NCI-H774 (cell line): ENCODE measurements at places on chromosomes 3 and 15.

DNA sequence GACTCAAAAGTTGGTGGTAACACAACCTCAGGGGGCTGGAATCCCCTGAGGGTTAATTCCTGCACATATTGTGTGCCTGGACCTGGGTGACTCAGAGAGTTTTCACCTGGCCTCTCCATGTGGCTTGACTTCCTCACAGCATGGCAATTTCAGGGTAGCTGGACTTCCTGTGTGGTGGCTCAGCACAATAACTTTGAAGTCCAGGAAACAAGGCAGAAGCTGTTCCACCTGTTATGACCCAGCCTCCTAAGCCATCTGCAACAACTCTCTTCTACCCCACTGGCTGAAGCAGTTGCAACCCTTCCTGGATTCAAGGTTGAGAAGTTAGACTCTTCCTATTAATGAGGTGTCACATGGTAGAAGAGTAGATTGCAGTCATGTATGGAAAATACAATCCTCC is 58.4 kb downstream of the EDEM1 start:
- no peak for DNase-seq

DNA sequence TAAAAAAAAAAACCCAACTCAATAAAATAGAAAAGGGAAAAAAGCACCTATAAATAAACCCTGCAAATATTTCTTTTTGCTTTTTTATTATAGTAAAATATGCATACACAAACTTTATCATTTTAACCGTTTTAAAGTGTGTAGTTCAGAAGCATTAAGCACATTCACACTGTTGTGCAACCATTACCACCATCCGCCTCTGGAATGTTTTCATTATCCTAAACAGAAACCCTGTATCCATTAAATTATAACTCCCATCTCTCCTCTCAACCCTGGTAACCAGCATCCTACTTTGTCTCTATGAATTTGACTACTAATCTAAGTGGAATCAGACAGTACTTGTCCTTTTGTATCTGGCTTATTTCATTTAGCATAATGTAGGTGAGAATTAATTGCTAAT is 15.0 kb downstream of the CDCP1 start:
- DNase-seq, result no peak

- DNase-seq, result no peak
Measured at GRCh38 chr3:22795917-22796316, 407.2 kb upstream of the UBE2E2 start.

DNA sequence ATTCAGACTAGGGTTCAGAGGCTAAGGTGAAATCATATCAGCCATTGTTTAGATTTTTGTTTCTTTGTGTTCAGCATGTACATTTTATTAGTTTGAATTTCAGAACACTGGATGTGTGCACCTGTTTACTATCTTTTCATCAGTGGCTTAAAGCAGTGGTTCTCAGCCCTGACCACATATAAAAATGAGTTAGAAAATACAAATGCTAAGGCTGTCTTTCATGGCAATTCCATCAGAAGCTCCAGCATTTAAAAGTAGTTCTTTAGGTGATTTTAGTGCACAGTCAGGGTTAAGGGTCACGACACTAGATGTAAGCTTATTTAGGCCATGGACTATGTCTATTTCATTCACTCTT is 213.5 kb downstream of the NECTIN3 start:
- no peak for DNase-seq

DNA sequence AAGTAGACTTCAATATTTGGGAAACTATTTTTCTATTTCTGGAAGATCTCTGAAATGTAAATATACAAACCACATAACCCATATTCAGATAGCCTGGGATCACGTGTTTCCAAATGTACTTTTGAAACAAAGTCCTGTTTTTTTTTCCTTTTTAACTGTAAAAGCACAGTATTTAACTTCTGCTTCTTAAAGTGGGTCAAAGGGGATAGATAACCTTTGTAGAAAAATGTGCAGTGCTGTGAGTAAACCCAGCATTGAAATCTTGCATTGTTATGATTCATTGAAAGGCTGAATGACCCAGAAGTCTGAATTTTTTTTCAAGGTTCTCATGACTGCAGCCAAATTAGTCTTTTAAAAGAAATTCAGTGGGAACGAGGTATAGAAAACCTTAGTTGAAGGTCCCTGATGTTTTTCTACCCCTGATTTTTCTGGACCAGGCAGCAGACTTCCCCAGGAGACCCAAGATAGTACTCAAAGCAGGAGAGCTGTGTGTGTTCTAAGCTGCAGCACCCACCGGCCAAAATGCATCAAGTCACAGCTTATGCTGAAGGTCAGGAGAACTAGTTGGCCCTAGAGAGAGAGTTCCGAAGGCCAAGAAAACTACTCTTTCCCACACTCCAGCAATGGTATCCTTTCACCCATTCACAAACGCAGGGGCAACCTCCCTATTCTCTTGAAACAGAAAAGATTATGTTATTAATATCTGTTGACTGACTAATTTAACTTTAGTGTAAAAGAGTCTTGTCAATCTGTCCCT is 43.6 kb upstream of the APH1B start:
- DNase-seq, result no peak

DNA sequence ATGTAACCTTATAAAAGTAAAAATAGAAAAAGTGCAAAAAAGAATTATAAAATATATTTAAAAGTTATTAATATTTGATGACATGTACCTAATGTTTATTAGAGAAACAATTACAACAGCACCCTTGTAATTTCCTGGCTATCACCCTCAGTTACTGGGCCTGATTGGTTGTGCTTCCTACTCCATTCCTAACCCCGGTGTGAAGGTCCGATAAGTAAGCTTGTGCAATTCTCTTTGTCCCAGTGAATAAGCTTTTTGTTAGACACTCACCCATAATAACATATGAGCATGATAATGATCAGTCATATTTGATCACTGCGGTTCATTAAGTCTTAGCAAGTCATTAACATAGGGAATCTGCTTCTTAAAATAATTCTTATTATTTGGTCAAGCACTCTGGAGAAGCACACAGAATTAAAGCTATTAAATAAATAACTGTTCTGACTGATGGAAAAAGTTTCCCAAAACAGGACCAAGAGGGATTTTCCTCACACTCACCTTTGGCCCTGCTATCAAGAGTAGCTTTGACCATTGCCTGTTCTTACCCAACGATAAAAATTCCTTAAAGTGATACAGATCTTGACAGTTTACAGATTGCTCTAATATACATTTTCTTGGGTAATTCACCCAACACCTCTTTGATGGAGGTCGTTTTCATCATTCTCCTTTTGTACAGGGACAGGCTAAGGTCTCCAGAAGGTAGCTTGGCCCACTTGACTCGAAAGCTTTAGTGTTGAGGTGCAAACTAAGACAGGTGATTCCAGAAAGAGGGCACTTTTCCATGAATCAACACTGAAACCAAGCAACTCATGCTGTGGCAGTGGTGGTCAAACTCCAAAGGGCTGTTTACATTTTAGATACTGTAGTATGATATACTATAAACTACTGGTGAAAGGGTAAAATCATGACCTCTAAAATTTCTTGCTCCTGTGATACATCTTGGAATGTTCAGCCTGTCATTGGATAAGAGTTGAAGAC is 543.0 kb upstream of the KCNMB2 start:
- DNase-seq, result no peak

DNA sequence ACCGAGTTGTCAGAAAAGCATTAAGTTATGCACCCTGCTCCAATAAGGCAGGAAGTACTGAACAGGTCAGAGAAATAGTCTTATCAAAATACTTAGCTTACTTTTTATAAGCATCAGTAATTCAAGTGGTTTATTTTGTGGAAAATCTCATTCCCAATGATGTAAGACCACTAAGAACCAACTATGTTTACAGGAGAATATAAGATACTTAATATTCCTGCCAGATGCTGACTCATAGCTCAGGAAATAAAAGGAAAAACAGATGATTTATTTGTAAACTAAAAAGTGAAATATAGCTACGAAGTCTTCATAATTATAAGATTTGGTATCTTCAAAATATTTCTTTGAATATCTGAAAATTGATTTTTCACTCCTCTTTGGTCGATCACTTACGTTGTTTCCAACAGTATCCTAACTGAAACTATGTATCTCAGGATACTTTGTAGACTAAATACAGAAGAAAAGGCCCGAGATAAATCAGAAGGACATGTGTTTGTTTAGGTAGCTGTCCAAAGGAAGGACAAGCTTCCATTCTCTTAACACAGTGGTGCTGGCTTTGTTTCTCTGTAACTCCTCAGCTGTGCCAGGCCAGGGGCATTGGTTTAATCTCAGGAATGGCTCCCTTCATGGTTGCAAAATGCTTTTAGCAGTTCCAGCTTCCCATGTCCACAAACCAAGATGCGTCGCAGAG is 295.8 kb downstream of the GBE1 start:
- DNase-seq, result no peak

- DNase-seq, result no peak
Measured at GRCh38 chr3:143348486-143349327, 229.1 kb downstream of the CHST2 start.

- no peak for DNase-seq
Measured at GRCh38 chr15:93048759-93049161, 40.3 kb downstream of the RGMA start.

DNA sequence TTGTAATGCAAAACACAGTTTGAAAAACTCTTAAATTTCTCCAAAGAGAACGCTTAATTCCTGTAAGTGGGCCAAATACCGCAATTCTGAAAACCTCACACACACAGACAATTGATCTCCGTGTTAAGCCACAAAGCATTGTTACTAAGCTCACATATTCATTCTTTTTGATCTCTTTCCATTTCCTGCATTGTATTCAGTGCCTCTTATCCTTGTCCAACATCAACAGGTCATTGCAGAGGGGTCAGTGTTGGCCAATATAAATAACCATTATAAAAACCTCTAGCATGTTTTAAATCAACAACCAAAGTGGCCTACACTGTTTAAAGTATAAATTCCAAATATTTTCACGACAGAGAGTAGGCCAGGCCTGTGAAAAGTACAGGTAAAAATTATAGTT is 171.1 kb downstream of the PDZRN3 start:
- DNase-seq, result no peak

DNA sequence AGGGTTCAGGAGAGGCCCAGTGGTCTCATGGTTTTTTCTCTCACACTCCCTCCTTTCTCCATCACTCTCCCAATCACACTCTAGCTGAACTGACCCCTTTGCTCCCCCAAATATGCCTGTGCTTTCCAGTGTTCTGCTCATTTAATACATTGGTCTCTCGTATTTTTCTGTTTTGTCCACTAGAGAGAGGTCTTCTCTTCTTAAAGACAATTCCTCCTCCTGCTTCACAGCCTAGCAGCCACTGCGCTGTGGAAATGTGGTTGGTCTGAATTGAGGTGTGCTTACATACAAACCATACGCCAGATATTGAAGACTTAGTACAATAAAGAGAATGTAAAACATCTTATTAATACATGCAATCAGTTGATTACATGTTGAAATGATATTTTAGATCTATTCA is 60.6 kb upstream of the XCR1 start:
- no peak for DNase-seq

GRCh38 chr3:97138914-97139541 is 324.6 kb downstream of the EPHA6 start:
- no peak for DNase-seq

GRCh38 chr3:156818890-156819289 is 7.3 kb upstream of the LEKR1 start:
- no peak for DNase-seq

GRCh38 chr3:54066253-54066652 is 56.1 kb upstream of the CACNA2D3 start:
- DNase-seq, result no peak

- no peak for DNase-seq
Measured at GRCh38 chr3:113535898-113536297, 3.5 kb downstream of the SIDT1 start.

GRCh38 chr3:113968986-113969385 is 21.2 kb downstream of the ZDHHC23 start:
- DNase-seq, result no peak

- no peak for DNase-seq
Measured at GRCh38 chr3:50617096-50617791, at the start of gene MAPKAPK3. TSS of gene MAPKAPK3 (plus strand) at chr3:50617151. CDS start at chr3:50617566, 415 bp downstream.

DNA sequence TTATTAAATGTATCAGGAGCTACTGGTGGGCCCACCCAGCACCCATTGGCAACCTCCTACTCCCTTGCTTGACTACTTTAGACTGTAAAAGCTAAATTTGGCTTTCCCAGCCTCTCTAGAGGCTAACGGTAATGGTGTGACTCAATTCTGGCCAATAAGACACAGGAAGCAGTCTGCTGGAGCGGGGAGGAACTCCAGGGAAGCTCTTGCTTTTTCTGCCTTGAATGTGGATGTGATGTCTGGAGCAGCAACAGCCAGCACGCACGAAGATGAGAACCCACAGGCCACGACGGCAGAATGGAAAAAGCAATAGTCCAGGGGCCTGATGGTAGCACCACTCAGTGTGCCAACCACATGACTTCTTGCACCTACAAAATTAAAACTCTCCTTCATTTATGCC is 39.9 kb downstream of the RAB6B start:
- DNase-seq, result no peak

- no peak for DNase-seq
Measured at GRCh38 chr3:197165890-197166289, 132.5 kb downstream of the DLG1 start.

- no peak for DNase-seq
Measured at GRCh38 chr3:168371846-168372245, 276.1 kb upstream of the GOLIM4 start.

DNA sequence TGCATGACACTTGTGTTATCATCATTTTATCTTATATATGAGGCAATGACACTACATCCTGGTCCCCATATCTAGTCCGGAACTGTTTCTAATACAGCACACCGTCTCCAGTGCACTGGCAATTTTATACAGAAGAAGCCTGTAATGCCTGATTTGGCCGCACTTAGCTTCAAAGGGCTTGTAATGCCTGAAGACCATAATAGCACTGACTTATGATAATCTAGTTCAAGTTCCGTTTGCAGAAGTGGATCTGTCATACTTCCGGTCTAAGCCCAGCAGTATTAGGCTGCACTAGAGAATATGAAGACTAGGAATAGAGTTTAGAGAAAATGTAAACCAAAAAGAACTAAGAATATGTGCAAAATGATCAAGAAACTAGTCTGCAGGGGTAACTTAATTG is 1.3 kb downstream of the BNIP2 start:
- DNase-seq, result no peak

DNA sequence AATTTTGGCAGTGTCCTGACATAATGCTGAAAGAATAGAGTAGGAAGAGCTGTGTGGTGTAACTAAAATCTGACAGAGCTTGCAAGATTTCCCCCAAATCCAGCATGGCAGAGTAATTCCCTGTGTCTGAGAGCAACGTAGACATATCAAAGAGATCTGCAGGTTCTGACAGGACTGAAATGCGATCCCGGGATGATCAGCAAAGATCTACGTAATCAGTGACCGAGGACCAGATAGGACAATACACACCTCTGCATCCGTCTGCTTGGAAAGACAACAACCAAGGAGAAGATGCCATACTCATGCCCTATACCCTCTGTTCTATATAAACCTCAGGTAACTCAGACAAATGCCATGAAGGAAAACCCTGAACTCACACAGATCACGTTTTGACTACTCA is 26.6 kb upstream of the SYNPR start:
- DNase-seq, result no peak
